H1 (cell line): ENCODE measurements at places on chromosomes 3 and 15.

- DNase-seq: no peak
These were observed 31.2 kb downstream of the SLC22A14 start for GRCh38 chr3:38313263-38313662.

DNA sequence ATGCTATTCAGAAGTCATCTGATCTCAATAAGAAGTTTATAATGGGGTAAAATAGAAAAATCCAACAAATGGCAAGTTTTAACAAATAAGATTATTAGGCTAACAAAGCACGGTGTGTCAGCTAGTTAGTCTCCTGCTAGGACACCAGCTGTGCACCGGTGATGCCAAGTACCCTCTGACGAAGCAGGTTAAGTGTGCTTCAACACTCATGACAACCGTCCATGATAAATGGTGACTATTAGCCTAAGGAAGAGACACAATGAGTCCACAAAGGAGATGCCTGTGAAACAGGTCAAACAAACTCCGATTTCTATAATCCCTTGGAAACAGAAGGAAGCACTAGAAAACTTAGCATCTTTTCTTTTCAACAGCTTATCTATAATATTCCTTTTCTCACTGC is 36.5 kb downstream of the ATP13A3 start:
- no peak for DNase-seq

DNA sequence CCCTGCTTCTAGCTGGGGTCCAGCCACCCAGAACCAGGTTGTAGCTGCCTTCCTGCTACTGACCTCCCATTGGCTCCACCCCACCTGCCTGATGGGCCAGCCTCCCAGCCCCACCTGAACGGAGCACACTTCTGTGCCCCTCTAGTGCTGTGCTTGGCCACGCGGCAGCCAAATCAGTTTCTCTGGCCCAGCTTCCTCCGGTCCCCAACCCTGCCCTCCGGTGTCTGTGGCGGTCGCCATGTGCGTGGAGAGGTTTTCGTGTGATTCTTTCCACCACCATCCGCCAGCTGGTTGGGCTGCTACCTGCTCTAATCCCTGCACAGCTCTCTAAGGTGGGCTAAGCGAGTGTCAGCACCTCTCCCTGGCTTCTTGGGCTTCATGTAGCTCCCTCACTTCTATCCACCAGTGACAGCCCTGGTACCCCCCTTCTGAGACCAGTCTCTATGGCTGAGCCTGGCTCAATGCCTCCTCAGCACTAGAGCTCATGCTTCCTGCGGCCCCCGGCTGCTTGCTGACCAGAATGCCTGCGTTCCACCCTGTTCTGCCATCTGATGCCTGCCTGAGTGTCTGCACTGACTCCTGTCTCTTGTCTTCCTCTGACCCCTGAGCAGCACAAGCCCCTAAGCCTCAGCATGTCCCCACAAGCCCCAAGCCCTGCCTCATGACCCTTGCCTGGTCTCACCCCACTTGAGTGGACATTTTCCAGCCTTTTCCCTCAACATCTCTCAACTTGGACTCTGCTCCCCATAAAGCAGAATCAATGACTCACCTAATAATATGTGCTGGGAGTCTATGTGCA is 23.2 kb upstream of the MAGEF1 start:
- DNase-seq: no peak

DNA sequence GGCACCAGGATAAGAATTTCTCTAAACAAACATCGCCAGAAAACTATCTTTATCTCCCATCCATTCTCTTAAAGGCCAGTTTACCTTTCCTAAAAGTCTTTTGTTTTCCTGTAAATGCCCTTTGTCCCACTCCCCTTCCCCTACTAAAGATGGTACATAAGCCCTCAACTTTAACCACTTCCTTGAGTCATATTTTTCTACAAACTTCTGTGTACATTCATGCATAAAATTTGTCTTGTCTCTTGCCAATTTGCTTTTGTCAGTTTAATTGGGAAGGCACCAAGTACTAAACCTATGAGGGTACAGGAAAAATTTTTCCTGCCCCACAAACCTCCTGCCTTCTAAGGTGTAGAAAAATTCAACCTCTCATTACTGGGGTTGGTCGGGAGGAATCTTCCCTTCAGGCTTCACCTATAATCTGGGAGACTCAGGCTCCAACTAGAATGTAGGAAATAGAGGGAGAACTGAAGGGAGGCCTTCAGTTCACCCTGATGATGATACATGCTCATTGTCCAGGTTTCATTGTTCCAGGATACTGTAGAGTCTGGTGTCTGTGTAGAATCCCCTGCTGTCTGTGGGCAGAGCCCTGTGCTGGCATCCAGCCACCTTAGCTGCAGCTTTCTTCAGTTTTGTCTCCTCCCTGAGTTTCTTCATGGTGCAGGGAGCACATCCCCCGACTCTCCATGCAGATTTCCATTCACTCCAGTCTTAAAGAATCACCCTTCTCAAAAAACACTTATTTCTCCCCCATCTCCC is 53.2 kb downstream of the CD200R1L start:
- no peak for DNase-seq

DNA sequence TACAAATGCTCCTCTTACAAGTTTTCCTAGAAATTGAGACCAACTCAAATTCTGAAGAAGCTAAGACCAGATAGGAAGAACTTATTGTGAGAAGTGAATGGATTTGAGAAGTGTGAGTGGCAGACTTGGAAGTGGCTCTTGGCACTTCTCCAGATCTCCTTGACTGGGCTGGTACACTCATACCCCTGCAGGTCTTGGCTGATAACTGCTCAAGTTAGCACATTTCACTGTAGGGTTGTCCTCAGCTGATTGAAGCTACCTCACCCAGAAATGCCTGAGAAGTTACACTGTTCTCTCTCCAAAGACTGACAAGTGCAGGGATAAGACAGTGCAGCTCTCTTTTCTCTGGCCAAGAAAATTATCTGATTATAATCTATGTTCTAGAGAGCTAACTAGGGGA is 16.5 kb upstream of the CLDN1 start:
- DNase-seq: no peak

GRCh38 chr3:50205413-50206276 is 574 bp downstream of the SLC38A3 start:
- no peak for DNase-seq

DNA sequence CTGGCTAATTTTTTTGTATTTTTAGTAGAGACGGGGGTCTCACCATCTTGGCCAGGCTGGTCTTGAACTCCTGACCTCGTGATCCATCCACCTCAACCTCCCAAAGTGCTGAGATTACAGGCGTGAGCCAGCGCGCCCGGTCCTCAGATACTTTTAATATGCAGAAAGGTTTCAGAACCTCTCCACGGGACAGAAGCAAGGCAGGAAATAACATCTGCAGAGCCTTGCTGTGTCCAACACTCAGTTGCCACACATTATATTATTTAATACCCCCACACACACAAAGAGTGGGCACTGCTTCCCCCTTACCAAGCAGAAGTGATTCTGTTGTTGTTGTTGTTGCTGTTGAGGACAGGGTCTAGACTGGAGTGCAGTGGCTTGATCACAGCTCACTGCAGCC is 28.0 kb downstream of the OSBPL10 start:
- no peak for DNase-seq

DNA sequence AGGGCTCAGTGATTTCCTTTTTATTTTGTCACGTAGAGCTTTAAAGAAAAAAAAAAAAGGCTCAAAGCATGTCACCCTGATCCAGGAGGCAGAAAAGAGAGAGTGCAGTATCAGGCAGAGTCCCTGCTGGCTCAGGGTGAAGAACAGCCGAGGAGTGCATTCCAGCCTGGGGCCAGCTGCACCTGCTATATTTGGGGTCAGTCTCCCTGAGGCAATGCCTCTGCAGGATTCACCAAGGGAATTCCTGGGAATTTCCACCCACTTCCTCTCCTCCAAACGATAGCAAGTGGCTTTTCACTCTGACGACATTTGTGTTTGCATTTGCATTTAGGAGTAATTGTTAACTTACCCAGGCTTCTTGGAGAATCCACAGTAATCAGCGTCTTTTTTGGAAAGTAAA is 202.9 kb upstream of the CTNNB1 start:
- no peak for DNase-seq
